ENCODE measurements at places on chromosomes 5 and 9. TPM values are rescaled to one million over a fixed set of nuclear protein-coding genes. Genes with fewer than 3 reads are reported as not detected.
A peak's percentile ranks its signal among the peaks of the same experiment; 100 is the strongest.

SPATA9 gene
- 0.20 TPM for total RNA-seq

UNC13B gene
- 52.7 TPM for total RNA-seq

RGS7BP gene
- not detected for total RNA-seq

NCS1 gene
- 69.8 TPM for total RNA-seq

CD72 gene
- 0.60 TPM for total RNA-seq

PCBD2 gene
- 9.0 TPM for total RNA-seq

HSPB3 gene
- not detected for total RNA-seq

- no peak for DNase-seq
These were observed 372.1 kb downstream of the NTRK2 start for GRCh38 chr9:85041466-85042137.

DNA sequence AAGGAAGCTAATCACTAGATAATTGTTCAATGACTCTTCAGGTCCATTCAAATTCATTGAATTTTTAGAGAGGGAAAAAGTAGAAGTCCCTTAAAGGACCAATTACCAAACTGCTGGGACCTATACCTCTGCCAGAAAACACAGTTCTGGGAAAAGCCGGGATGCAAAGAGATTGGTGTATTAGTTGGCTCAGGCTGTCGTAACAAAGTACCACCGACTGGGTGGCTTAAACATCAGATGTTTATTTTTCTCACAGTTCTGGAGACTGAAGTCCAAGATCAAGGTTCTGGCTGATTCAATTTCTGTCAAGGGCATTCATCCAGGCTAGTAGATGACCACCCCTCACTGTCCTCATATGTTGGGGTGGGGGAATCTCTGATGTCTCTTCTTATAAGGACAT lies 177.1 kb upstream of the FSTL4 start:
- no peak for DNase-seq

- DNase-seq, result peak; percentile 43
These were observed at the start of gene PKN3 for GRCh38 chr9:128702445-128702948. PKN3 (plus strand) TSS chr9:128702503; CDS start chr9:128702916, 413 bp downstream.

DNA sequence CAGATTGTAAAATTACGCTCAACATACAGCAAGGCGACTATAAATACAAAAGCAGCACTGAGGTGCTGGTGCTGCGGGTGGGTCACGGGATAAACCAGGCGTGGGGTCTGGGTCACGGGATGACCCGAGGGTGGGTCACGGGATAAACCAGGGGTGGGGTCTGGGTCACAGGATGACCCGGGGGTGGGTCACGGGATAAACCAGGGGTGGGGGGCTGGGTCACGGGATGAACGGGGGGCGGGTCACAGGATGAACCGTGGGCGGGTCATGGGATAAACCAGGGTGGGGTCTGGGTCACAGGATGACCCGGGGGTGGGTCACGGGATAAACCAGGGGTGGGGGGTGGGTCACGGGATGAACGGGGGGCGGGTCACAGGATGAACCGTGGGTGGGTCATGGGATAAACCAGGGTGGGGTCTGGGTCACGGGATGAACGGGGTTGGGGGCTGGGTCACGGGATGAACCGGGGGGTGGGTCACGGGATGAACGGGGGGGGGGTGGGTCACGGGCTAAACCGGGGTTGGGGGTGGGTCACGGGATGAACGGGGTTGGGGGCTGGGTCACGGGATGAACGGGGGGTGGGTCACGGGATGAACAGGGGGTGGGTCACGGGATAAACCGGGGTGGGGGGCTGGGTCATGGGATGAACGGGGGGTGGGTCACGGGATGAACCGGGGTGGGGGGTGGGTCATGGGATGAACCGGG lies 30.2 kb upstream of the SLC9A3 start:
- no peak for DNase-seq

DNA sequence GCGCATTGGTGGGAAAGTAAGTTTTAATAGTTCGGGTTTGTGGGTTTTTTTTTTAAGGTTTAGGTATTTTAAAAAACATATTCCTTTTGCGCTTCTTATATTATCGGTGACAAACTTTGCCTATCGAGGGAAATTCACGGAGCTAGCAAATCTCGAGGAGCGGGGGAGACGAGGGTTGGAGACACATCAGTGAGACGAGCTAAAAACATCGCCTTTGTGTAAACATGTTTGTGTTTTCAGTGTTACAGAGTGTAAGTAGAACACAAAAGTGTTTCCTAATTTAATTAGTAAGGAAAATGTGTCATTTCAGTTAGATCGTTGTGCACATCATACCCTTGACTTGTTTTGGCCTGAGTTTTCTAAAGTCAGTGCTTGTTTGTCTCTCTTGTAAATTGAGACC lies 945 bp downstream of the BTF3 start:
- DNase-seq, result no peak

GRCh38 chr5:68178579-68178978 lies 37.0 kb upstream of the PIK3R1 start:
- peak; percentile 56 for DNase-seq

DNA sequence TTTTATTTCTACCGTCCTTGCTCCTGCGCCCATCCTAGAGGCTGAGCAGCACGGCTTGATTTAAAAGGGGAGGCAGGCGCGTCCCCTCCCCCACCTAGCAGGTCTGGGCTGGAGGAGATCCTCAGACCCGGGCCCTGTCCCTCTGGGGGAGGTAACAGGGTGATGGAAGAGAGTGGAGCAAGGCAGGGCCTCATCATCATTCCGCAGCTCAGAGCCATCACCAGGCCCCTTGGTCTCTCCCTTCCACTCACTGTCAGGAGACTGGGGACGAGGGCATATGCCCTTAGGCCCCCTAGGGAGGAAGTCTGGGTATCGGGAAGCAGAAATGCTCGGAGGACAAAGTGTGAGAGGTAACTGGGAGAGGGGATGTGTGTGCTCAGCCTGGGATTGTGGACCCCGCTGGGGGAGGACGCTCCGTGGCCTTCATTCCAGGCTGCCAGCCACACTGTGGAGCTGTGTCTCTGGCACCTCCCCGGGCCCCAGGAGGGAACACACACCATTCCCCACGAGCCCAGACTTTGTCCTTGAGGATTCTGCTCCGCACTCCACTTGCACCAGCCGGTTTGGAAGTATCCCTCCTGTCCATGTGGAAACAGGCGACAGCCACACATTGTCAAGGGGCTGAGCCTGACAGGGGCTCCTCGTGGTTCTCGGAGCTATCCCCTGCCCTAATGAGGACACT lies 761 bp downstream of the REEP2 start:
- no peak for DNase-seq
